ENCODE measurements at places on chromosomes 7 and 10. TPM values are rescaled to one million over a fixed set of nuclear protein-coding genes. Genes with fewer than 3 reads are reported as not detected.

DNA sequence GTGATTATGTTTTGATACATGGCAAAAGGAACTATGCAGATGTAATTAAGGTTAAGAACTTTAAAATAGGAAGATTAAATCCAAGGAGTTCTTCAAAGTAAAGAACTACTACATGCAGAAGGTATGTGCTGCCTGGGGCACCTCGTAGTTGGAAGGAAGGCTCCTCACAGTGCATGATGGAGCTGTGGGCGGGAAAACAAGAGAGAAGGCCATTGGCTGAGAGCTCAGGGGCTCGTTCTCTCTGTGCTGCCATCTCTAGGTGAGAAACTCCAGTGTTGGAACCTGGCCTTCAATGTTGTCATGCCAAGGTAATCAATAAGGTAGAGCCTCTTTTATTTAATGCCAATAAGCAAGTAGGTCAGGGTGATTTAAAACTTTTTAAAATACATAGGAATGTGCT is 391.4 kb upstream of the ETV1 start:
- DNase-seq = no peak

NEUROD6 gene
- not detected for total RNA-seq

GRCh38 chr7:2701832-2702593 is 14.0 kb downstream of the AMZ1 start:
- DNase-seq = no peak

TAS2R41 gene
- not detected for total RNA-seq

DNA sequence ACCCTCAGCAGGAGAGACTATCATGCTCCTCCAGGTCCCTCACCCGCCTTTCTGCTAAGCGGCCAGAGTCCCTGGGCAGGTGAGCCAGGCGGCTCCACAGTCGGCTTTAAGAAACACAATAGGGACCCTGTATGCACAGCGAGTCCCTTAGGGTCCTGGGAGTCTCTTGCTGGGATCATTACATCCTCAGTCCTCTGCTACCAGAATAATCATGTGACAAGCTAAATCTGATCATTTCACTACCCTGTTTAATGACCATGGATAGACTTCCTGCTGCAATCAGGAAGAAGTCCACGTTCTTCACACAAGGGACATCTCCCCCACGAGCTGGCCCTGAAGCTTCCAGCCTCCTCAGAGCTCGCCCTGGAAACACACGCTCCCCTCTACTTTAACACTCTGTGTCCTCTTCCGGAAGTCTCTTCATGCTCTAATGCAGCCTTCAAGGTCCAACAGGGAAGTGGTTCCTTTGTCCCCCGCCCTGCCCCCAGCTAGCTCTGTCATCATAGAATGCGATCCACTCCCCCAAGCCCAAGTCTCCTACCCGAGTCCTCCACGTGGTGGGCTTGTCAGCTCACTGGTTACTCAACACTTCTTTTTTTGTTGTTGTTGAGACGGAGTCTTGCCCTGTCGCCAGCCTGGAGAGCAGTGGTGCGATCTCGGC is 101.5 kb downstream of the RNF216 start:
- DNase-seq = no peak

DNA sequence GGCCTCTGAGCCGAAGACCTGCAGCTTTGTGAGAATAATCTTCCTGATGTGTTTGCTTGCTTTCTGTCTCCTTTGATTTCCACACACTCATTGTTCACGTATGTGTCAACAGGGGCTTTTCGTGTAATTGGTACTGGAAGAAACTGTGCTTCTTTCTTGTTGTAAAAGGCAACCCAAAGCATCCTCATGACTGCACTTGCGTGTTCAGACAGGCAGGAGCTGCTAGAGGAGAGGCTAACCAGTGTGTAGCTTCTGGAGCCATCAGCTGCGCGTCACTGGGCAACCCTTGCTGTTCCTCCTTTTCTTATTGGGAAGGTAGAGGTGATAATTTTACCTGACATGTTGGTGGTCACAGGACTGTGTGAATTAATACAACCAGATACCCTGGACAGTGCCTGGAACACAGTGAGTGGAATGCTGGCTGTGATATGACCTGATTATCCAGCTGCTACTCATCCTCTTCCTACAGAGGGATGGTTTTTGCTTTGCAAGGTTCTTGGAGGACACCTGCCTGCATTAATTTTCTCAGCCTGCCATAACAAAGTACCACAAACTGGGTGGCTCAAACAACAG is 213.0 kb downstream of the ABCA13 start:
- no peak for DNase-seq

GRCh38 chr10:85642421-85643170 is 724.0 kb downstream of the GRID1 start:
- peak; percentile 94 for DNase-seq

- no peak for DNase-seq
Observed at GRCh38 chr7:91030680-91031380, 233.4 kb upstream of the FZD1 start.

DNA sequence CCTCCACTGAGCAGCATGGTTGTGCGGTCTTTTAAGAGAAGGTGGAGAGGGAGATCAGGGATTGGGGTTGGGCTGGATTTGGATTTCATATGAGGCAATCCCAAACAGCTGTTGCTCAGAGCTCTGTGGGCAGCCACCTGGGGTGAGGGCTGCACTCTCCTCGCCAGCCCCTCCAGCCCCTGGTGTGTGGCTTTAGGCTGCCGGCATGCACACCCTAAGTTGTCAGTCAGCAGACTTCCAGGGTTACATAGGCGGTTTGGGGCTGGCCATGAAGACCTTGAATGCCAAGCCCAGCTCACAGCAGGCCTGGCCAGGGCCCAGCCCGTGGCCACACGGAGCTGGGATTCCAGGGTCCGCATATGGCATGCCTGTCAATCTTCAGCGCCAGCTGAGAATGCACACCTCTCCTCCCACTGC is 54.8 kb downstream of the ZMIZ1 start:
- DNase-seq = no peak

INMT gene
- not detected for total RNA-seq
